Occipital lobe (tissue), 3 donors: ENCODE measurements at places on chromosomes 6 and 20.

- no peak for DNase-seq
These were observed 86.8 kb downstream of the GJA1 start for GRCh38 chr6:121522265-121522664.

GRCh38 chr6:84447651-84448050, 220.2 kb upstream of the CEP162 start:
- DNase-seq = no peak

DNA sequence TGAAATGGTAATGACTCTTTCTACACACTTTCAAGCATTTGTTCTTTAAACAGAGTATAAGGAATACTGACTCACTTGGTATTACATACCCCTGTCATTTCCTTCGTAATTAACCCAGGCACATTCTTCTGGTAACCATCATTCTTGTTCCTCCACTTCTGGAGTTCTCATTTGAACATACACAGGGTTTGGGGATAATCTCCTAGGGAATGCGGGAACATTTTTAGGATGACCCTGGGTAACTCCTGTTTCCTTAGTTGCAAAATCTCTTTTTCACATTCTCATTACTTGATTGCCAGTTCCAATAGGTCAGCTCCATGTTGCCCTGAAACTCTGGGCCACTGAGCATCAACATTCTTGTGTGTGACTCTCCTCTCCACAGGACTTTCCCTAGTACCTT, 51.5 kb upstream of the E2F3 start:
- no peak for DNase-seq

DNA sequence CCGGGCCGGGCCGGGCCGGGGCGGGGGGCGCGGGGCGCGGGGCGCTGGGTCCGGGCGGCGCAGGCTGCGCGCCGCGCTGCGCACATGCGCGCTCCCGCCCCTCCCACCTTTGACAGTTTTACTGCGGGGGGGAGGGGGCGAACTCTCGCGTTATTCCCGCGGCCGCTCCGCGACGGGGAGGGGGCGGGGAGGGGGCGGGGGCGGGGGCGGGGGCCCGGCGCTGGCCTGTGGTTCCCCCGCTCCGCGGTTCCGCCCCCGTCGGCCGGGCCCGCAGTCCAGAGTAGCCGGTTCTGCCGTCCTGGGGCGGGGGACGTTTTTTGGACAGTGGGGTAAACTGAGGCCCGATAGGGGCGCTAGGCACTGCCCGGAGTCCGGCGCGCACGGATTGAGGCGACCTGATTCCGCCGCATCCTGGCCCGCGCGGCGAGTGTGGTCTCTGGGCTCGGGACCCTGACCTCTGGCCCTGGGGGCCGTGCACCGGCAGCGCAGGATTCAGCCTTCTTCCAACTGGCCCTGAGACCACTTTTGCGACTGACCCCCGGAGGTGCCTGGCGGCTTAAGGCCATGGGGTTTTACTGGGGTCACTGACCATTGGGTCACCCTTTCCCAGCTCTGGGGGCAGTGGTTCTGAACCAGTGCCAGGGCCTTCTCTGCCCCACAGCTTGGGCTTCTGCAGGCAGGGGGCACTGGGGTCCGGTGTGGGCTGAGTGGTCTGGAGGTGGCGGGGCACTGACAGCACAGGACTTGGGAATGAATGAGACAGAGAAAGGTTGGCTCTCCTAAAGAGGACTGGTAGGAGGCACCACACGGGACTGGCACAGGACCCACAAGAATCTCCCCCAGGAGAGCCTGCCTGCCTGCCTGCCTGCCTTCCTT, at the start of gene ZNF512B:
TSS of gene ZNF512B (minus strand) at position 93 of the 876 bp plus-strand sequence. CDS start 1,980 bp downstream, outside the sequence.
- peak; percentile 35 for DNase-seq

- DNase-seq = no peak
These were observed 165.8 kb upstream of the SALL4 start for GRCh38 chr20:51968151-51968550.

- no peak for DNase-seq
These were observed 11.0 kb upstream of the SLC22A1 start for GRCh38 chr6:160110586-160111123.

- no peak for DNase-seq
These were observed 1.2 kb upstream of the PI3 start for GRCh38 chr20:45173522-45173921.

GRCh38 chr6:150456466-150456865, 87.7 kb downstream of the IYD start:
- no peak for DNase-seq

- no peak for DNase-seq
These were observed 100.2 kb upstream of the HMGN3 start for GRCh38 chr6:79334674-79335073.
